ENCODE measurements at places on chromosomes 3 and 15.
A peak's percentile ranks its signal among the peaks of the same experiment; 100 is the strongest.

DNA sequence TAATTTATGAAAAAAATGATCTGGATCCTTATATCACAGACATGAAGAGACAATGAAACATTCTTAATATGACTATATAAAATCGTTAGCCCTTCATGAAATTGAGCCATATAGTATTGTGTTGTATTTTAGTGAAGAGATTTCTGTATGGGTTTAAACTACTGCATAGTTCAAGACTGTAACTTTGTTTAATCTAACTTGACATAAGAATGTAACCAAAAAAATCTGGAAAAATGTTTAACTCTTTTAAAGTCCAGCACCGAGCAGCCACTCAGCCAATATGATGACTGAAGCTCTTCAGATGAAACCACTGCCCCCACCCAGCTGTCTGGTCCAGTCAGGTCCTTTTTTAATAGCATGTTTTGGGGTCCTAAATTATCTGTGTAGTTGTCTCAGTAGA is 4.9 kb downstream of the NANOGP8 start:
- no peak for DNase-seq

DNA sequence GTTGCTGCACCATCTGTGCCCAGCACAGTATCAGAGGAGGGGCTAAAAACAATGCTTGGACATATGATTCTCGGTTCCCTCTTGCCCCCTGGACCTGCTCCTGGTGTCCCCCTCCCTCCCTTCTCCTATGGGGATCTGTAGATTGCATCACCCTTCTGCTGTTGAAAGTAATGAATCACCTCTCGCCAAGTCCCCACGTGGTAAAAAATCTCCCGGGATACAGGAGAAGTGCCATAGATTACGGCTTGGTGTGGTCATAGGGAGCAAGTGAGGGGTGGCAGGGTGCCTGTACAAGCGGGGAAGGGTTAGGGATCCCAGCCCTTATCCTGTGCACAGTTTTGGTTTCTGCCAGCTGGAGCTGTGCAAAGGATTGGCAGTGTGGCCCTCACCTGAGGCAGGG is 37.7 kb downstream of the AMOTL2 start:
- DNase-seq, result peak; percentile 83

- peak; percentile 54 for DNase-seq
Measured at GRCh38 chr3:178393824-178394223, 142.4 kb upstream of the KCNMB2 start.

DNA sequence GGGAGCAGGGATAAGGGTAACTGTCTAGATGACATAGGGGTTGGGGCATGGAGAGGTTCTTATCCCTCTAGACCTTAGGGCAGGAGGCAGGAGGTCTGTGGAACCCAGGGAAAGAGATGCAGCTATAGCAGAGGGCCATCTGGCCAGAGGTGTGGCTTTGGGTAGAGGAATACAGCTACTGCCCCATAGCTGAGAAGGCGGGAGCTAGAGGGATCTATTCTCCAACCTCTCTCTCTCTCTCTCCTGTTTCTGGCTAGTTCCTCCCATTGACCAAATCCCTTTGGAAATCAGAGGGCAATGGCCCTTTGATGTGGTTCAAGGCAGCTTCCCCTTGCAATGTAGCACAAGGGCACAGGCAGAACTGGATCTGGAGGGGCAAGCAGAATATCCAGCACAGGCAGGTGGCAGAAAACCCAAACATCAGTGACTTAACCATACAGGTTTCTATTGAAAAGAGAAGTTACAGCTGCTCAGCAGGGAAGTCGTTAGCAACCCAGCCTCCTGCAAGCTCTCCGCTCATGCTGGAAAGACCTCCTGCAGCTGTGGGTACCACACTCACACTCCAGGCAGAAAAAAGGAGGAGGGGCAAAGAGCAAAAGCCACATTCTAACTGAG is 22.3 kb upstream of the LMOD3 start:
- no peak for DNase-seq

GRCh38 chr3:194468086-194468485 is 18.7 kb downstream of the ATP13A3 start:
- DNase-seq, result no peak

- DNase-seq, result no peak
Measured at GRCh38 chr3:138374573-138375134, 26.3 kb downstream of the MRAS start.

DNA sequence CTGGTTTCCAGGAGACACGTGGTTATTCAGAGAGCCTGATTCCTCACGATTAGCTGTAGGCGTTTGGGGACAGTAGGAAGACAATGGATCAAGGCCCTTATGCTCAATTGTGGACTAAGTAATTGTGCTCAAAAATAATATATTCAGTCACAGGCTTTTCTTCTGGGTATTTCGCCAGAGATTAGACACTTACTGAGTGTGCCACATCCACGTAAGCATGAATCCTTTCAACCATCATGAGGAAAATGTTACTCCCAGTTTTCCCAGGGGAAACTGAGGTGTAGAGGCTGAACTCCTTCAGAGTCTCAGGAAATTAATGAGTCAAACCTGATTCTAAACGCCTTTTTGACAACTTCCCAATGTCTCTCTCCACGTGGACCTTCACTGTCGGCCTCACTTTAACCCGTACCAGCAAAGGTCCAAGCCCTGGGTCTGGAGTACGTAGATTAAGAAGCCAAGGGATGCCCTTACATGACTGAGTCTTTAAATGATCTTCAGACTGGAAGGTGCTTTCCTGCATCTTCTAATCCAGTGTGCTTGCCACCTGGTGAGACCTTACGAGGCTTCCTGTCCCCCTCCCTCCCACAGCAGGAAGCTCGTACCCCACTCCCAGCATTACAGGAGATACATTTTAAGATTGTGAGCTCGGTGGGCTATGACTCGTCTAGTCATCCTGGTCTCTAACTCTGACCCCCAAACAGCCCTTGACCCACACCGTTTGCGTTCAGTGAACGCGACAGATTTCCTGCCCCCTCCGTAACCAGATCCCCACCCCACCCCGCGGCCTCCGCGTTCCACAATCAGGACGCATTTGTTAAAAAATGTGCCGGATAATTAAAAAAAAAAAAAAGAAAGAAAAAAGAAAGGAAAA is 1.7 kb downstream of the PKM start:
- peak; percentile 35 for DNase-seq

DNA sequence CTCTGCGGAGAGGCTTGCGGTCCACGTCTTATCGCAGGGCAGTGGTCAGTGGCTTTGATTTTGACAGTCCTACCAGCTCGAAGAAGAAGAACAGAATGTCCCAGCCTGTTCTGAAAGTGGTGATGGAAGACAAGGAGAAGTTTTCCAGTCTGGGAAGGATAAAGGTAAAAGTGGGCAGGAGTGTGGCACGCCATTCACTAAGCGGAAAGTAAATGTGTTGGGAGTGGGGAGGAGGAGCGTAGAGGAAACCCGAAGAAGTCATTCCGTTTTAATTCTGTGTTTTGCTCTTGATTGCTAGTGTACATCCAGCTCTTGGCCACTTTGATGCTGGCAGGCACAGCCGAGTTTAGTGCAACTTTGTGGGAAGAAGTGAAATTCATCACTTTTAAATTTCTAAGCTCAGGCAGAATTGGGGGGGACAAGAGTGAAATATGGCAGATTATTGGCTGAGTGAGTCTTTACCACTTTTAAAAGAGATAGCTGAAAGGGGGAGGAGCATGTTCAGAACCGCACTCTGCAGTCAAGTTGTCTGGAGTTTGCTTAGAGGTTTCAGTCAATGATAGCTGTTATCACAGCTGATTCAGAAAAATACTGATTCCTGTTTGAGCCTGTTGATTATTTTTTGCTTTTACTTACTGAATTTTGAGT is 1.8 kb downstream of the ARHGEF26 start:
- DNase-seq, result no peak

GRCh38 chr3:17431484-17432045 is 310.9 kb downstream of the TBC1D5 start:
- no peak for DNase-seq

- DNase-seq, result no peak
Measured at GRCh38 chr15:50576166-50576565, 29.7 kb upstream of the USP50 start.

DNA sequence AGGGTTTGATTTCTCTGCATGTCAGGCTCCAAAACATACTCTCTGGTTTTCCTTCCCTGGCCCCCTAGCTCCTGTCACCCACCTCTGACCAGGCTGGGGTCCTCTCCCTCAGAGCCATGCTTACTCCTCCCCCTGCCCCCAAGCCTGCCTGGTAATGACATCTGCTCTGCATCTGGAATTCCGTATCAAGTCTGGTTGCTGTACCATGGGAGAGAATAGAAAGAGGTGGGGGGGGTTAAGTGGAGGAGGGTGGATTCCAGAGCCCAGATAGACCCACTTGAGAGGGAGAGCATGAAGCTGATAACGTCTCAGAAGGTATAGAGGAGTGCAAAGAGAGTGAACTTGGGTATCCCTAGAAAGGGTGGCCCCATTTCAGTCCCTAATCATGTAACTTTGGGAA is 4.2 kb downstream of the IGDCC4 start:
- DNase-seq, result no peak

- no peak for DNase-seq
Measured at GRCh38 chr15:66647358-66647757, 54.7 kb upstream of the SMAD6 start.

GRCh38 chr3:85427467-85427866 is 468.7 kb downstream of the CADM2 start:
- DNase-seq, result no peak

- peak; percentile 52 for DNase-seq
Measured at GRCh38 chr15:99604865-99605264, 39.1 kb downstream of the MEF2A start.

DNA sequence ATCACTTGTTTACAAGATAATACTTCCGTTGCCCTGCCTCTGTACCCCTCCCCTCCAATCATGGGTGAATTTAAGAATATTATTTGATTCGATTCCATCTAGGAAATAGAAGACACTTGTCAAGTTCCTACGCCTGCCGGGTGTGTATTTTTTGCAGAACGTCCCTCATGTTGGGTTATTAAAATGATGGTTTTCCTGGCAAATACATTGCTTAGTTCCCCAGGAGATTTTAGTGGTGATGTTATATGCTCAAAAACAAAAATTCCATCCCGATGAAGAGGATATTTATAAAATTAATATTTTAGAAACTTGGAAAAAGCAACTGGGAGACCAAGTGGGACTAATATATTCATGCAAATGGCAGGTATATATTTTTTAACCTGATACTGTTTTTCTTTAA is 548.4 kb downstream of the EDEM1 start:
- no peak for DNase-seq

DNA sequence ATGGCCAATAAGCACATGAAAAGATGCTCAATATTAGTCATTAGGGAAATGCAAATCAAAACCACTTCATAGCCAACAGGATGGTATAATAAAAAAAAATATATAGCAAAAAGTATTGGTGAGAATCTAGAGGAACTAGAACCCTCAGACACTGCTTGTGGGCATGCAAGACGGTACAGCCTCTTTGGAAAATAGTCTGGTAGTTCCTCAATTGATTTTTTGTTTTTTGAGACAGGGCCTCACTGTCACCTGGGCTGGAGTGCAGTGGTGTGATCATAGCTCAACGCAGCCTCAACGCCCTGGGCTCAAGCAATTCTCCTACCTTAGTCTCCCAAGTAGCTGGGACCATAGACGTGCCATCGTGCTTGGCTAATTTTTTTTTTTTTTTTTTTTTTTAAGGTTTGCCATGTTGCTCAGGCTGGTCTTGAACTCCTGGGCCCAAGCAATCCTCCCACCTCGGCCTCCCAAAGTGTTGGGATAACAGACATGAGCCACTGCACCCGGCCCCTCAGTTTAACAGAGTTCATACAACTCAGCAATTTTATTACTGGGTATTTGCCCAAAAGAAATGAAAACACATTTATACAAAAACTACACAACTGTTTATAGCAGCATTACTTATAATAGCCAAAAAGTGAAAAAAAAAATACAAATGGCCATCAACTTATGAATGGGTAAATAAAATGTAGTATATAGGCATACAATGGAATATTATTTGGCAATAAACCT is 5.1 kb downstream of the PRC1 start:
- no peak for DNase-seq

DNA sequence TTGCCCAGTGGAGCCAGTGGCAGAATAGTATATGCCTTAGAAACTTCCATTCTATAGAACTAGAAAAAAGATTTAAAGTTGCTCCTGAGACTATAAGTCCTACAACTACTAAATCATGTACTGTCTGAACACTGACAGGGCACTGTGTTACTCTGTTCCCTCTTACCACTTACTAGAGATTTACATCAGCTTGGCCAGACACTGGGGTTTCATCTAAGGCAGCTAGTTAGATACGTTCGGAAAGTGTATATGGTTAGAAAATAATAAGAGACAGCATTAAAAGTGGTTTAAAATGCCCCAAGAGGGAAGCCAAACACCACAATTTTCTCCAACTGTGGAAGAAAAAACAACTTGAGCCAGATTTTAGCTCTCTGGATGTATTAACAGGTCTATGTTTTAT is 97.1 kb downstream of the FBN1 start:
- DNase-seq, result no peak

DNA sequence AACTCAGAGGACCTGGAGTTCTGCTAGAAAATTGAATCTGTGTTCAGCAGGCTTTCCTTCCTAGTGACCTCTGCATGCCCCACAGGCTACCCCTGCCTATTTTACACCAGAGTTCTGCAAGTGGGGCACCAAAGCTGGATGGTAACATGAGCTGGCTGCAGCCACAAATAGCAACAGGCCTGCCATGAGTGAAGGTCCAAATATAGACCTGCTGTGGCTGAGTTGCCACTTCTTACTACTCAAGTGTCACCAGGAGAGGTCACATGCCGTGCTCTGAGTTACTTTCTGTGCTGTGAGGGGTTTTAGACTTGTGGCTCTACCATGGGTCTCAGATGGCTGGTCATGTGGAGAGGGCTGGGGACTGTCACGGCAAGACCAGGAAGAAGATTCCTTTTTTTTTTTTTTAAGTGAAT is at the start of gene FSD2:
Gene FSD2 (minus strand): TSS at position 76 of the 413 bp plus-strand sequence. CDS start 18,679 bp downstream, outside the sequence.
- DNase-seq, result no peak

GRCh38 chr3:188125076-188125475 is 28.9 kb upstream of the LPP start:
- no peak for DNase-seq

DNA sequence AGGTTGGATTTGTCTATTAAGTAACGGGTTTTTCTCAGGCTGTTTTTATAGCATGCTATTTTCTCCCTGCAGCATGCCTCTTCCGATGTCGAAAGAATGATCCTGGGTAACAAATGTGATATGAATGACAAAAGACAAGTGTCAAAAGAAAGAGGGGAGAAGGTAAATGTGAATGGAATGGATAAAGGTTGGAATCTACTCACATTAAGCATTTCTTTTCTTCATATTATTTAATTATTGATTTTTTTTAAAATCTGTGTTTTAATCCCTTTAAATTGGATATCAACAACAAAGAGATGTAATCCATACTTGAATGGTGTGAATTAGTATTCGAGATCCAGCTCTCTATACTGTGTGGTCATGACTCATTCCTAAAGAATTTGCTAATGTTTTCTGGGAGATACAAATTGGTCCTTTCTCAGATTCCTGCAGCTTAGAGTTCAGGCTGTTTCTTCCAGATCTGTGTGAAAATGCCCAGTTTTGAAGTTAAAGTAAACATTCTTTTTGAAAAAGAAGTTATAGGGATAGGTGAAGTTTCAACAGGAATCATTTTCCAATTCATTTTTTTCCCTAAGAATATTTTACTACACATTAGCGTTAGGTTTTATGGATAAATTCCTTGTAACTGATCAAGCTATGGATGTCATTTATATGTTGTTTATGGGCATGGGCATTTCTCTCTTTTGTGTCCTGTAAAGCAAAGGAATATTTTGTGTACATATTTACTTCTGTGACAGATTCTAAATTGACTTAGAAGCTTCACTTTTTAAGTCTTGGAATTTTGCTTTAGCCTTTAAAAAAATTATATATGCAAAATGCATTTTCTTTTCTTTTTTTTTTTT is 20.8 kb upstream of the APH1B start:
- DNase-seq, result peak; percentile 71

Data from MCF 10A (cell line).